ENCODE measurements at places on chromosomes 5 and 9.

DNA sequence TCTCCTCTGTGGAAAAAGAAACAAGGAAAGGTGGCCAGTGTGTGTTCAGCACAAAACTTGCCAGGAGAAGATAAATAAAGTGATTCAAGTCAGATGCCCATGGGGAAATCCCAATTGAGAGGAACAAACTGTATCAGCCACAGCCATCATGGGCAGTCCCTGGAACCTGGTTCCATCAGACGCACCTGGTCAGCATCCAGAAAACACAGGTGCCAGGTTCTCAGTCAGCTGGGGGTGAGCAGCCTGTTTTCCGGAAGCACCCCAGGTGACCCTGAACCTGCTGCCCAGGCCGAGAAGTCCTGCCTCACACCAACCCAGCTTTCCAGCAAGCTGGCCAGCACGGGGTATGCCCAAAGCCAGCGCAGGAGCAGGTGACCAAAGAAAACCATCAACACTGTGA, 30.5 kb downstream of the PTCH1 start:
- H3K4me3 ChIP-seq: no peak overlapping the region
- no peak for DNase-seq
- H3K36me3 ChIP-seq: peaks cover 2% of the 10 kb centered on the region
- no peaks in the 10 kb centered on the region for H3K4me1 ChIP-seq

DNA sequence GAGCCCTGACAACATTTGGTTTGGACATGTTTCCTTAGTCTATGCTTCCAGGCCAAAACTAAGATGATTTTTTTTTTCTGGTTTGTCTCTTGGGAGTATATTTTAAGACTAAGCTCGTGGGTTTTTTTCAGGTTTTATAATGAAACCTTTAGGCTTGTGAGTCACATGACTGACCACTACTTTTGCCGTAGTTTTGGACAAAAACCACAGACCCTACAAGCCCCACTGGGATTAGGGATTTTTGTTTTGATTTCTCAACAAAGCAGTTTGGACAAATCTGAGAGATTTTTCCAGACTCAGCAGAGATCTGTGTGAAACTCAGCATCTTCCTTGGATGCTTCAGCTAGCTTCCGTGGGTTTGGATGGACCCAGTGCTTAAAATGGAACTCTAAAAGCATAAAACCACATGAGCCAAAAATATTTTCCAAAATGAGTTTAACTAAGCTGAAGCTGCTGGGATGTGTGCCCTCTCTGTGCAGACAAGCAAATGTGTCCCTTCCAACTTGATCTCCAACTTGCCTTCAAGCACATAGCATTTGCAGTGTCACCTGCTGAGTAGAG, 70.3 kb upstream of the SMIM15 start:
- H3K4me3 ChIP-seq: no peak overlapping the region
- DNase-seq: no peak
- H3K27me3 ChIP-seq: no peaks in the 10 kb centered on the region
- H3K36me3 ChIP-seq: no peaks in the 10 kb centered on the region

DNA sequence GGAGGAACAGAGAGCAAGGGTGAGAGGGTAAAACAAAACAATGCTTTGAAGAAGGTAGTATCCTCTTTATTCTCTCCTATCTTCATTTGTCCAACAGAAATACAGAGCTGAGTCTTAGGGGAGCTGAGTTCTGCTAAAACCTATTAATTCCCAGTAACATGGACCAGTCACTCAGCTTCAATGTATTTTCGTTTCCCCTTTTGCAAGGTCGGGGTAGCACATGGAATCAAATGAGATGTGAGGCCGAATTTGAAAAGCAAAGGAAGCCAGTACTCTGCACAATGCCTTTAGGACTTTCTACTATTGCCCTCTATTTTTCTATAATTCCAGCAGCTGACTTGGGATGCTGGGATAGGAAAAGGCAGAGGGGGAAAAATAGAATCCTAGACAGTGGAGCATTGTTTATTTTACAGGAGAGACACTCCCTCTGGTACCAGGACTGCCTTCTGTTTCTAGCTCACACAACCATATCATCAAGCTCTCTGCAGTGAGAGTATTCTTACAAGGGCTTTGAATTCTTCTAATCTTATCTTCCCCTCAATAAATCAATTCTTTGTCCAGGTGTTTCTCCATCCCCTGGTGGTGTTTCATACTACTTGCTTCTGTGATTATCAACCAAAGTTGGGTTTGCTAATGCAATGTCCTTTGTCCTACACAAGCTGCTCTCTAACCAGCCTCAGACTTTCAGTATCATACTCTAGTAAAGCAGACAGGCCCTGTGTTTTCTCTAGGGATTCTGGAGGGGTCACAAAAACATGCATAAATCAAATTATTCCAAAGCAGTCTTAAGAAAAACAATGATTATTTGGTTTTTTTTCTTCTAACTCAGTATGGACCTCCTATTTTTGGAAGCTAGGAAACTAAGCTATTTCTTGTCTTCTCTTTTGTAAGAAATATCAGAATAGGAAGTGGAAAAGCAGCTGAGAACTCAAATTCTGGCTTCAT, 341.5 kb downstream of the OSTF1 start:
- DNase-seq: no peak
- no peak overlapping the region for H3K4me3 ChIP-seq
- H3K27me3 ChIP-seq: peaks cover 5% of the 10 kb centered on the region
- H3K36me3 ChIP-seq: no peaks in the 10 kb centered on the region

- H3K27me3 ChIP-seq: peaks cover 52% of the 10 kb centered on the region
- DNase-seq: no peak
- peaks cover 18% of the 10 kb centered on the region for H3K4me1 ChIP-seq
- H3K36me3 ChIP-seq: no peaks in the 10 kb centered on the region
- H3K27ac ChIP-seq: no peak overlapping the region
Observed at GRCh38 chr5:140628711-140629110, 4.3 kb downstream of the CD14 start.

- DNase-seq: no peak
- H3K4me3 ChIP-seq: no peak overlapping the region
- no peaks in the 10 kb centered on the region for H3K27me3 ChIP-seq
- peak overlapping the region; percentile 33 for H3K27ac ChIP-seq
- H3K4me1 ChIP-seq: peaks cover 11% of the 10 kb centered on the region
Observed at GRCh38 chr5:139287890-139288635, 5.5 kb upstream of the MATR3 start.

GRCh38 chr9:129572517-129572916, 48.4 kb downstream of the C9orf50 start:
- H3K4me1 ChIP-seq: peaks cover 29% of the 10 kb centered on the region
- H3K36me3 ChIP-seq: peaks cover 5% of the 10 kb centered on the region
- no peak overlapping the region for H3K27ac ChIP-seq

DNA sequence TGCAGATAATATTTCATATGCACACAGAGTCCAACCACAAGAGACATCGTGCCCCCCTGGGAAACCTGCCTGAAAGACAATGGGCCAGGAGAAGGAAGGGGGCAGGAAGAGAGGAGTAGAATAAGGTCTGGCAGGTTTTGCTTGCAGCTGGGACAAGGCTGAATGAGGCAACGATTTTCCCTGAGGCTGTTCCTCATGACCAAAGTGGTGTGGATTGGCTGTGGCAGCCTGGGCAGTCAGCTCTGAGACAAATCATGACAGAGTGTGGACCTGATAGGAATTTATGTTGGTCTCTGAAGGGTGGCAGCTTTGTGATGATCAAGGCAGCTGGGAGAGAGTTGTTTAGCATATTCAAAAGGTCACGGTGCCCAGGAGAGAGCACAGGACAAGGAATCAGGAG, 119.3 kb downstream of the NMUR2 start:
- H3K27ac ChIP-seq: no peak overlapping the region
- H3K4me1 ChIP-seq: no peaks in the 10 kb centered on the region
- DNase-seq: no peak
- no peaks in the 10 kb centered on the region for H3K27me3 ChIP-seq
- no peaks in the 10 kb centered on the region for H3K36me3 ChIP-seq
- H3K4me3 ChIP-seq: no peak overlapping the region

DNA sequence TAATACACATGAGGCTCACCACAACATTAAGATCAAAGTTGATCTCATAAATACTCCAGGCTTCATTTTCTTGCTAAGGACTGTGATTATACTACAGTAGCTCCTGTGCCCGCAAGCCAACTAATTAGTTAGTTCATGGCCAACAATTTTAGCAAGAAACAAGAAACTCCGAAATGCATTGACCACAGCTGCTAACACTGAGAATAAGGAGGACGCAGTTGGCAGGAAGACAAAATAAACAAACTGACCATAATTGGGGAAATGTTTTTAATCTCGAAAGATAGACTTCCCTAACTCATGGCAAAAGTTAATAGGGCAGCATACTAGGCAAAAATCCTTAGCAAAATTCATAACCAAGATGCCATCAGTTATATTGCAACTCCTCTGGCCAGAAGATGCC, 115.5 kb upstream of the SPEF2 start:
- H3K36me3 ChIP-seq: no peaks in the 10 kb centered on the region
- H3K4me1 ChIP-seq: no peaks in the 10 kb centered on the region
- no peak overlapping the region for H3K27ac ChIP-seq

Data from stimulated activated naive B cell treated with anti-CD40 and anti-IgM and Interleukin-4, amounts not matched to agents 10 μg/mL and 1 μg/mL and 100 μg/mL, for 72 hours (primary cell).